ENCODE measurements at places on chromosomes 3 and 15.

- no peak for DNase-seq
These were observed 31.1 kb downstream of the PSTPIP1 start for GRCh38 chr15:77025941-77026411.

DNA sequence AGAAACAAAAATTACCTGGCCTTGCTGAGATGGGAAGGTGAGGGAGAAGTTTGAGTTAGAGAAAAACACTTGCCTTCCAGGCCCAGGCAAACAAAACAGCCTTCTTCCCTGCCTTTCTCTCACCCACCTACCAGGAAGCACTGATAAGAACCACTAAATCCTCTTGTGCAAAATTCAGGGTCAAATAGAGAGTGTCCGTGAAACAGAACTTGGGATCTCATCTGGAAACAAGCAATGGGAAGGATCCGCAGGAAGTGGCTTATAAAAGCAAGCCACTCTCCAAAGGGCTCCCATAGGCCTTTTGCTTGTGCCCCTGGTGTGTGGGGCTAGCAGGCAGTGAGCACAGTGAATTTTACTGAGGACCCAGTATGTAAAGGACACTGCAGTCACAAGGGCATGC, 11.0 kb downstream of the ADAMTS9 start:
- DNase-seq = no peak

DNA sequence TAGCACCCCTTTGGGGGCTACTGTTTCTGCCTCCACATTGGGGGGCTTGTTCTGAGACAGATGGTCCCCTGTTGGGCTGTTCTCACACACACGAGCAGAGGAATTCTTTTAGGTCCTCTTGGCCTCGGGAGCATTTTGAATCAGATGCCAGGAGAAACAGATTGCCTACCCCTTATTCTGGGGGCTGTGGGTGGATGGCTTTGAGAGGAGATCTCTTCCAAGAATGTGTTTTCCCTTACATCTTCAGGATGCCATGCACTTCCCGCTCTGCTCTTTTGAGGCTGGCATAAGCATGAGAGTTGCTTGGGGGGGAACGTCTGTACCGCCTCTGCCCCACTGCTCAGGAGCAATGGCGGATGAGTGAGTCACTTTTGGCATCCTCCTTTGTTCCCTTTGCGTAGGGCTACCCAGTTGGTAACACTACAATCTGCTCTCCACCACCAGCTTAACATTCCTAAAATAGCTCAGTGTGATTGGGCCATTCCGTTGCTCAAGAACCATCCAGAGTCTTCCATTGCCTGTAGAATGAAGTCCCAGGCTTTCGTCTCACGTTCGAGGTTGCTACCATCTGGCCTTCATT, 154.4 kb downstream of the RPLP1 start:
- no peak for DNase-seq

- DNase-seq = no peak
These were observed 563 bp downstream of the ARL6IP5 start for GRCh38 chr3:69085168-69085832.

- DNase-seq = no peak
These were observed 55.3 kb upstream of the ITGA11 start for GRCh38 chr15:68487087-68487843.

GRCh38 chr15:48679952-48680351, 34.4 kb upstream of the FBN1 start:
- DNase-seq = no peak

DNA sequence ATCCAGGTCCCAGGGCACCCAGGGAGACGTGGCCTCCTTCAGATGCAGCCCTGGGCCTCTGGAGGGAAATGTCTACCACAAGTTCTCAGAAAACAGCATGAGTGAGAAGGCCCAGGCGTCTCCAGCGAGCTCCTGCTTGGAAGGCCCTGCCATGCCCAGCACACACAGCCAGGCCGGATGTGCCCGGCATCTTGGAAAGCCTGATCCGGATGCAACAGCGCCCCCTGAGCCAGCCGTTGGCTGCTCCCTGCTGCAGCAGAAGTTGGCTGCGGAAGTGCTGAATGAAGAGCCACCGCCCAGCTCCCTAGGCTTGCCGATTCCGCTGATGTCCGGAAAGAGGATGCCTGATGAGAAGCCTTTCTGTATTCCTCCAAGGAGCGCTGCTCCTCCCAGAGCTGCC, 856 bp downstream of the NPAP1 start:
- no peak for DNase-seq

DNA sequence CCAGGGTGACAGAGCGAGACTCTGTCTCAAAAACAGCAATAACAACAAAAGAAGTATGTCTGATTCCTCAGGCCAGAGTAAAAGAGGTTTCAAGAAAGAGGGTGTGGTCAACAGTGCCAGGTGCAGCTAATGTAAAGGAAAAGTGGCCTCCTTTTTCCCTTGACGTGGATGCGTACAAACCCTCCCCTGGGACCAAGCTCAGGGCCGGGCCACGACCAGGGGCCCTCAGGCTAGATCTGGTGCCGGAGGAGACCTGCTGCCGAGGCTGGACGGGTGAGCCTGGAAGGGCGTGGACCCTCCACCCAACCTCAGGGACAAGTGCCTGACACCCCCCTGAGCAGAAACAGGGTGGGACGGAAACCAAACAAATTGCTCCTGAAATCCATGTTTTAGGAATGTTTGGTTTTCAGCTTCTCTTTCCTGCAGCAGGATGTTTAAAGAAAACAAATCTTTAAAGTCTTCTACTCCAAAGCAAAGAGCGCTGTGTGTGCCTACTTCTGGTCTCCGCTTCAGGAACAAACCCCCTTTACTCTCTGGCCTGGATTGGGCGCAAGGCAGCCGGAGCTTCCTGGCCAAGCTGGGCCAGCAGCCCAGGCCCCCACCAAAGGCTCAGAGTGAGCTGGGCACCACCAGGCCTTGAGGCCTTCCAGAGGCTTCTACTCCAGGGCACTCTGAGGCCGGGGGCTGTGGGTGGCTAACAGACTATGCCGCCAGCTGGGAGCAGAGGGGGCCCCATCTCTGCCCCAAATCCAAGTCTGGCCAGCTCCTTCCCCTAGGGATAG, 21.4 kb downstream of the ZDHHC19 start:
- no peak for DNase-seq

Data from activated naive CD4-positive, alpha-beta T cell (primary cell).